ENCODE measurements at places on chromosomes 11 and 22.

DNA sequence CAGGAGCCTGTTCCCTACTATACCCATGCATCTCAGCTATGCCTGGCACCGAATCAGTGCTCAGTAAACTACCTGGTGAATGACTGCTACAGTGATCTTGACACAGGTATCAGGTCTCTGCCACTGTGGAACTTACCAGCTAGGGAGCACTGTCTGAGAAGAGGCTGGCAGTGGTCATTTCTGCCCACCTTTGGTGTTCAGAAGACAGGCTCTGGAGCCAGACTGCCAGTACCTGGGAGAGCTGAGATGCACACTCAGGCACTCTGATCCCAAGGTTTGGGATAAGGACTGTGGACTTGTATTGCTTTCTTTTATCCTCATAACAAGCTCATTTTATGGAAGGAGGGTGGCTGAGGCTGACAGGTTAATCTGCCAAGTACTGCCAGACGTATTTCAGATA is 52.7 kb downstream of the SYN3 start:
- no peak for DNase-seq

- no peak for DNase-seq
Measured at GRCh38 chr11:76678321-76678720, 7.8 kb upstream of the LRRC32 start.

DNA sequence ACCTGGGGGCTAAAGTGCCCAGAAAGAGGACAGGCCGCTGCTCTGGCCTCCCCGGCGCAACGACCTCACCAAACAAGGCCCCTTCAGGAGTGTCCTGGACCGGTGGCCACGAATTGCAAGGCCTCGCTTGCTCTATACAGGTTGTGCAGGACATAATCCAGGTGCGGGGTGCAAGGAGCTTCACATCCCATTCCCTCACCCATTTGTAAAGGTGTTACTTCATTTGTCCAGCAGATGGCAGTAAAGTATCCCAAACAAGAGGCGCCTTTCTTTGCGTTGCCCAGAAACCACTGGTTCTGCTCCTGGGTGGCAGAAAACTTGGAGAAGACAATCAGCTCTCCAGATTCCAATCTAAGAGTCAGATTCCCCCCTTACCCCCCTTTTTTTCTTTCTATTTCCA is 35.9 kb upstream of the PRDM11 start:
- peak; percentile 80 for DNase-seq

GRCh38 chr11:115159207-115159606 is 345.0 kb downstream of the CADM1 start:
- DNase-seq = no peak

- peak; percentile 40 for DNase-seq
Measured at GRCh38 chr11:110085255-110085838, 7.8 kb upstream of the ZC3H12C start.

GRCh38 chr11:124758355-124759265 is 3.5 kb downstream of the ESAM start:
- peak; percentile 70 for DNase-seq

- DNase-seq = no peak
Measured at GRCh38 chr11:120467627-120468026, 43.9 kb upstream of the GRIK4 start.

- no peak for DNase-seq
Measured at GRCh38 chr11:2666401-2666741, 33.4 kb downstream of the KCNQ1OT1 start.

GRCh38 chr11:63553759-63554158 is 9.4 kb downstream of the PLAAT2 start:
- DNase-seq = peak; percentile 17

DNA sequence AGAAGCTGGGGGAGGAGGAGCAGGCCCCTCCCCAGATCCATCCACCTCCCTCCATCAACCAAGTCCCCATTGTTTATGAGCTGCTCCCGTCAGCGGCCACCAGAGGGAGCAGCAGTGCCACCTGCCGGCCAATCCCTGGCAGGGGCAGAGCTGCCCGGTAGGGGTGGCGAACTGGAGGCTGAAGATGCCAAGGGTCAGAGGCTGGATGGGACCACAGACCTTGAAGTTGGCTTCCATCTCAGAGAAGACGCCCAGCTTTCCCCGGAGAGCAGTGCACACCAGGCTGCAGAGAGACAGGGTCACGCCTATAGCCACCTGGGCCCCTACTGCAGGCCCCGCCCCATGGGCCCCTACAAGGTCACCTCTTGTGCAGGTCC is 3.6 kb downstream of the FIBP start:
- DNase-seq = peak; percentile 80

GRCh38 chr22:18110954-18111758 is 547 bp downstream of the TUBA8 start:
- no peak for DNase-seq

GRCh38 chr11:115333121-115333520 is 171.1 kb downstream of the CADM1 start:
- peak; percentile 4 for DNase-seq

- DNase-seq = peak; percentile 46
Measured at GRCh38 chr22:45964372-45964771, 12.6 kb downstream of the WNT7B start.

DNA sequence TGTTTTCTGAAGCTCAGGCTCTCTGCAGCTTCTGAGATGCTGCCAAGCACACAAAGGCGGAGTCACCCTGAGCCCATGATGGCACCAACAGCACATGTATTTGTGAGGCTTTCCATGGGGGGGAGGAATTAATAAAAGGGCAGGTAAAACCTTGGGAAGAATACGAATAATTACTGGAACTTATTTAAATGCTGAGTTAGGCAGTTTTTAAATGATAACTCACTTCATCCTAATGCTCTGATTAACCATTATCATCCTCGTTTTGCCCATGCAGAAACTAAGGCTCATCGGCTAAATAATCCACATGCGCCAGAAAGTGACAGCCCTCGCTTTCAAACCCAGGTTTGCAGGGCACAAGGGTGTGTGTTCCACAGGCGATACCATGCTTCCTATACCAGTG is 35.4 kb downstream of the LARGE1 start:
- no peak for DNase-seq

- no peak for DNase-seq
Measured at GRCh38 chr11:27116684-27117083, 76.1 kb downstream of the BBOX1 start.

- no peak for DNase-seq
Measured at GRCh38 chr11:130300567-130300966, 14.2 kb downstream of the ZBTB44 start.

- DNase-seq = peak; percentile 82
Measured at GRCh38 chr11:110345743-110346142, 49.3 kb upstream of the RDX start.

DNA sequence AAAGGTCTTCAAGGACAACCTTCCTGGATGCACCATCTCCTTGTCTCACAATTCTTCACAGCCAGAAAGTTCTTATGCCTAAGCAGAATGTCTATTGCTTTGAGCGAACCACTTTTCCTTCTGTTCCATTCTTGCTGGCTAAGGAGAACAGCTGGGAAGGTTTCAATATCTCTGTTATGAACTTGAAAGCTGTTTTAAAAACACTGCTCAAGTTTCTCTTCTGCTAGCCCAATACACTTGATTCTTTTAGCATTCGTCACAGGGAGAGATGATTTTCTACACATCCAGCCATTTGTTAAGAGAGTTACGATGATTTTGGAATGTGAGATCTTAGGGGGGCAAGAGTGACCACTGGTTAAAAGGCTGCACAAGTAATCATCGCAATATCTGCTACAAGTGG is 249.3 kb downstream of the KIRREL3 start:
- DNase-seq = no peak

DNA sequence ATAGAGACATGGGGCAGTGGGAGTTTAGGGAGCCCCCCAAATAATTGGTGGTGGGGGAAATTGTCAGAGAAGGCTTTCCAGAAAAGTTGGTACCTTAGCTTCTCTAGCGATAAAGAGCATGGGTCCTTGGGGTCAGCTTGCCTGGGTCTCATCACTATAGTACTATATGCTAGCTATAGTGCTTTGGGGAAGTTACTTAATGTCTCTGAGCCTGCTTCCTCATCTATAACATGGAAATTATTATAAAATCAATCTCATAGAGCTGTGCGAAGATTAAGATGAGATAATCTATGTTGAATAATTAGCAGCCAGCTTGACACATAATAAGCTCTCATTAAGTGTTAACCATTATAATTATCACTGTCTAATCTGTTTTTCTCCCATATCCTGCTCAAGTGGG is 41.2 kb downstream of the STIM1 start:
- DNase-seq = no peak

- DNase-seq = peak; percentile 64
Measured at GRCh38 chr11:6022956-6023355, 7.6 kb downstream of the OR56A1 start.

GRCh38 chr11:59815754-59816153 is 5.2 kb upstream of the MRPL16 start:
- DNase-seq = no peak

DNA sequence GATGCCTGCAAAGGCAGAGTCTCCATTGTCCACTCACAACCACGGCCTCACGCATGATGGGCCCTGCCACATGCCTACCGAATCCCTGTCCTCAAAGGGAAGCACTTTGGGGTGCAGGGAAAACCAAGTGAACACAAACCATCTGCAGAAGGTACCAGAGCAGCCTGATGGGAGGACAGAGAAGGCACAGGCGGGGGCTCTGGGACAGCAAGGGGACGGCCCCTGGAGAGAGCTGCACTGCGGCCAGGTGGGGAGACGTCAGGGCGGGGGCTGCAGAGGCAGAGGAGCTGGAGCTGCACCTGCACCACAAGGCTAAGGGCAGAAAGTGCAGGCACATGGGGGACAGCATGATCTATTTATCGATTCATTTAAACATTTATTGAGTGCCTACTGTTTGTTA is 1056.0 kb downstream of the TBC1D22A start:
- DNase-seq = no peak

- no peak for DNase-seq
Measured at GRCh38 chr11:46381048-46381818, at the start of gene MDK. Gene MDK (plus strand): TSS chr11:46381669. CDS start chr11:46382058, 389 bp downstream.

- peak; percentile 80 for DNase-seq
Measured at GRCh38 chr11:64385945-64386704, 27.2 kb downstream of the RPS6KA4 start.

DNA sequence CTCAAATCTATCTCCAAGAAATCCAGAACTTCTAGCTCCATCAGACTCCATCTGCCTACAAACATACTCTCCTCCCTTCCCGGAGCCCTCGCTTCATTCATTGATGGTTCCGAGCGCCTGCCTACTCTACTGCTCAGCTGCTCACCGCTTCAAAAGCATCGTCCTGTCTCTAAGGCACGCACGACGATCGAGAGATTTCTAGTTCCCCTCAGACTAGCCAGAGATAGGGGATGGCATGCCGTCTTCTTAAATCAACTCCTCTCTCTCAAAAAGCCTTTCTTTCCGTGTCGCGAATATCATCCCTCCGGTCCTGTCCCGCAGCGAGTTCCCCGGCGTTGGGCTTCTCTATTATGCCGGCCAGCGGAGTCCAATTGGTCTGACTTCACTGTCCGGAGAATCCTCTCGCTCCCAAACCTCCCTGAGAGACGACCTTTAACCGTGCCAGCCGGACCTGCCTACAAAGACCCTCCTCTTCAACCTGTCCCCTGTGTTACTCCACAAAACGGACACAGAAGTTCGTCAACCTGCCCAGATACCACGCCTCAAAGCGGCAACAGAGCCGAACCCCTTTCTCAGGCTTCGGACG is 592 bp downstream of the EEF1G start:
- DNase-seq = no peak

- DNase-seq = no peak
Measured at GRCh38 chr11:117720061-117720511, 76.9 kb downstream of the DSCAML1 start.

DNA sequence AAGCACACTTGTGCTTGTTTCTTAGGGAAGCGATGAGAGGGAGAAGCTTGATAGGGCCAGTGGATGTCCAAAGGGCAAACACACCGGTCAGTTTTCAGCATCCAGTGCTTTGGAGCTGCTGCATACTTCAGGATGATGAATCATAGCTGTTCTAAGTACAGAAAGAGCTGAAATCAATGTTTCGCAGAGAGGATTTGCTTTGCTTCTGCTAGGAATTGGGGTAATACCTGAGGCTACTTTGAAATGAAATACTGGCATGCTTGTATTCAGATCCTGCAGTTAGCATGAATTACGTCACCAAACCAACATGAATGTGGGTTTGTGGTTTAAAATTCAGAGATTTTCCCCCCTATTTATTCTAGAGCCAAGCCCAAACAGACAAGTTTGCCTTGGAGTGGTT is 41.7 kb upstream of the SC5D start:
- DNase-seq = peak; percentile 23

DNA sequence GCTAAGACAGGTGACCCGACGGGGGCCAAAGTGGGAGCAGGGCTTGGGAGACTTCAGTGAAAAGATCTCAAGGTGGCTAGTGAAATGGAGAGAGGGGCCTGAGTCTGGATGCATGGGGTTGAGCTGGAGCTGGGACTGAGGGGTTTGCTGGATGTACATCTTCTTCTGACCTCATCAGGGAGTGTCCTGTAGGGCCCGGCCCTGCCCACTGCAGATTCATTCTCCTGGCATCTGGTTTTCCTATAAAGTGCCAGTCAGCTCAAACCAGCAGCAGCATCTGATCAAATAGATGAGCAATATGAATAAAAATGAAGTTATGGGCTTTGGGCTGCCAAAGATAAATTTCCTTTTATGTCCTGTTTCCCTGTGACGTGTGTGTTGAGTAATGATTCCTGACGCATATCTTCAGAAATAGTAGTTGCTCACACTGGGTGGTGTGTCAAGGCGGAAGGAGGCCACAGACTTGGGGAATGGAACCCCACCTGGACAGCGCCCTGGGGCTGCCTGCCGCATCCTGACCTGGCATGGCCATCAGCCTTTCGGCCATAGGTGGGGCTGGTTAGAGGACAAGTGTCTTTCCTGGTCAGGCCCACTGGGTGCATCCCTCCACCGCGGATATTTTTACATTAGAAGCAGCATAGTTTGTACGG is 135.4 kb downstream of the OSBP2 start:
- DNase-seq = peak; percentile 99

GRCh38 chr11:27216270-27217149 is 146.5 kb downstream of the CCDC34 start:
- no peak for DNase-seq
